ENCODE measurements at places on chromosomes 1 and 21.

- DNase-seq: no peak
These were observed at the start of gene RUNX1 for GRCh38 chr21:35048706-35049617. RUNX1 (minus strand) TSS chr21:35049302.

DNA sequence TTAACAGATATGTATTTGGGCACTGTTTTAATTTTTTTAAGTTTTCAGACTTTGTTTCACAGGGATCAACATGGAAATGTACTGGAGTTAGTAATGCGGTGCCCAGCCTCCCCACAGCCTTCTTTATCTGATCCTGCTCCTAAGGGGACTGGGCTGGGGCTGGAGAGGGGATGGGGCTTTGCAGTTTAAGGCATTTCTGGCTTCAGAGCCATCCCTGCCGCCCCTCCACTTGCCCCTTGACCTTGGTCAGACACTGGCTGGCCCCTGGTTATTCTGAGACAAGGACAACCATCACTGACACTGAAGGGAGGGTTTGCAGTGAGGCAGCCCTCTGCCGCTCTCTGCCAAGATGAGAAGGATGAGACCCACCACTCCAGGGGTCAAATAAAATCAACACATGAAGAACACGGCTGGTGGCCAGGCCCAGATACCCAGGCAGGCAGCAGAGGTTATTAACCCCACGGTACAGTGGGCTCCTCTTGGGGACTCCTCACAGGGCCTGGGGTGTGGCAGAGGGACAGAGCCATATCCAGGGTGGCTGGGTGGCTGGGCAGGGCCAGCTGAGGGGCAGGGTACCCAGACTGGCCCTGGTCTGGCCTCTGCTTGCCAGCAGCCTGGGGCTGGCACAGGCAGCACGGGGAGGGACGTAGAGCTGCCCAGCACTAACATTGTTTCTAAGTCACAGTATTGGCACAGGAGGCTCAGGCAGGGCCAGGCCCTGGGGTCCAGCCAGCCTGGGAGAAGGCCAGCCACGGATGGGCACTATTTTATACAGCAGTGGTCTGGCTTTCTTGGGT is 7.2 kb upstream of the UBE2U start:
- DNase-seq: no peak

GRCh38 chr1:119040906-119041305 is 52.8 kb upstream of the TBX15 start:
- no peak for DNase-seq

DNA sequence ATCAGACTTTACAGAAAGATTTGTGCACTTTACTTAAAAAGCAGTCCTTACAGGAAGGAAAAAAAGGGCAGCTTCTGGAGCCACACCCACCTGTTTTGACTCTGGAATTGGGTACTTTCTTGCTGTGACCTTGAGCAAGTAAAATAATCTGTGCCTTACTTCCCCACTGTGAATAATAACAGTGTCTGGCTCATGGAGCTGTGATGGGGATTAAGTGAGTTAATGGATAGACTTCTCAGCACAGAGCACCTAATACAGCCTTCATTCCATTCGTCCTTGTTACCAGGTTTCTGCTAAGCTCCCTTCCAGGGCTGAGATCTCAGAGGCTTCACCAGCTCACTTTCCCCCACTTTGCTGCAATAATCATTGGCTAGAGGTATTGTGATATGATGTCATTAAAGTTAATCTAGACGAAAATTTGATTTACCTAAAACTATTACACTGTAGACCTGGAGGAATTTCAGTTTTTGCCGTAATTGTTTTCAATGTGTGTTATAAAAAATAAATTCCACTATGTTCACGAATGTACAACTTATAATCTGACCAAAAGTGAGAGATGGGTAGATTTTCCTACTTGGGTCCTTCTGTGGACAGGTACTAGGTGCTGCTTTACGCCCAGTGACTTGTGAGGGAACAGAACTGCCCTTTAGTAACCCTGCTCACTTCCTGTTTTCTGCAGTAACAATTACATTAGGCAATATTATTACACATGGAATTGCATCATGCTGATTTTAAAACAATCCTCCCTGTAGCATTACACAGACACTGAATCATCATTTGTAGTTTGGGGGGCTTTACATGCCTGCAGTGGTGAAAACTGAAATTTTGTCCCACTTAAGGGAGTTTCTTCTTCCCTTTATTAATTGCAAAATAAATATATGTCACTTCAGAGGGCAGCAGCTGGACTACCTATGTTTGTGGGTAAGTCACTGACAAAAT is 19.7 kb upstream of the ABCG1 start:
- DNase-seq: no peak

DNA sequence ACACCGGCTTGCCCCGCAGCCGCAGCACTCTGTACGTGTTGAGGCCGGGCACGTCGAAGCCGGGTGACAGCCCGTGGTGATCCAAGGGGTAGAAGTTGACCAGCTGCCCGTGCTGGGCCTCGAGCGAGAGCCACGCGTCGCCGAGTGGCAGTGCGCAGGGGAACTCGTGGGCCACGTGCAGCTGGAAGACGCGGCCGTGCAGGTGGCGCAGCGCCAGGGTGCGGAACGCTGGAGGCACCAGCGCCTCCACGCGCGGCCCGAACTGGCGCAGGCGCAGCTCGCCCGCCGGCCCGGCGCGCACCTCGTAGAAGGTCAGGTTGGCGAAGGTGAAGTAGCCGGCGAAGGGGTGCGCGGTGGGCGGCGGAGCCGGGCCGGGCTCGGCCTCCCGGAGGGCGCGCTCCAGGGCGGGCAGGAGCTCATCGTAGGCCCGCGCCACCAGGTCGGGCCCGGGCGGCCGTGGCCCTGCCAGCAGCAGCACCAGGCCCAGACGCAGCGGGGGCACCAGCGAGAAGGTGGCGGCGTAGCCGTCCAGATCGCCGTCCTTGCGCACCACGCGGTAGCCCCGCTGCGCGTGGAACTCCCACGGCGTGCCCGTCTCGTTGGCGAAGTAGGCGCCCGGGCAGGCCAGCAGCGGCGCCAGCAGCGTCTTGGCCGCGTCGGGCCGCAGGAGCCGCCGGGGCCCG is 19.5 kb downstream of the LACTBL1 start:
- no peak for DNase-seq

DNA sequence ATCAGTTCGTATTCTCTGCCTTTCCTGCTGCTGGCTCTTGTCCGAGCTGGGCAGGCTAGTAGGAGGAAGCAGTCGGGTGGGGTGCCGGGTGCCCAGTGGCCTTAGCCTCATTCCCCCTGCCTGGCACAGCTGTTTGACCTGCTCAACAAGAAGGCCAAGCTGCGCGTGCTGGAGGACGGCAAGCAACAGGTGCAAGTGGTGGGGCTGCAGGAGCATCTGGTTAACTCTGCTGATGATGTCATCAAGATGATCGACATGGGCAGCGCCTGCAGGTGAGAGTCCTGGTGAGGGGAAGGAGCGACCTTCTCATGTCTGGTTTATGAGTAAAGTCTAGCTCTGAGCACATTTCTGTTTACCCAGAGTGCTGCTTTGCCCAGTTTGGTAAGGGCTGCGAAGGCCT is 16.3 kb upstream of the RPS8 start:
- DNase-seq: no peak

GRCh38 chr21:45265721-45266517 is 21.8 kb downstream of the POFUT2 start:
- no peak for DNase-seq

DNA sequence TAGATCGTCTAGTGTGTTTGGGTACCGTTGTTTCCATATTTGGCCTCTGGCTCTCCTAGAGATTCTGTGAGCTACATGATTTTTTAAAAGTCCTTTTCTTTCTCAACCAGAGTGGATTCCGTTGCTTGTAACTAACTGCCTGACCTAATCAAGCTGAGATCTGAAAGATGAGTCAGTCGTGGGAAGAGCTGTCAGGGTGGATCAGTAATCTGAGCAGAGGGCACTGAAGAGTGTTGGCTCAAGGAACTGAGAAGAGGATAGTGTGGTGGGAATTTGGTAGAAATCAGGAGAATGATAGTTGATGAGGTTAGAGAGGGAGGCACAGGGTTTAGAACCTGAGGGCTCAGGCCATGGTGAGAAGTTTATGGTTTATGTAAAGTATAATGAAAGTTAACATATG is 52.2 kb downstream of the TRAF5 start:
- no peak for DNase-seq
